ENCODE measurements at places on chromosomes 3 and 15.

GRCh38 chr3:40187945-40188344 lies 121.6 kb upstream of the EIF1B start:
- no peak for DNase-seq

DNA sequence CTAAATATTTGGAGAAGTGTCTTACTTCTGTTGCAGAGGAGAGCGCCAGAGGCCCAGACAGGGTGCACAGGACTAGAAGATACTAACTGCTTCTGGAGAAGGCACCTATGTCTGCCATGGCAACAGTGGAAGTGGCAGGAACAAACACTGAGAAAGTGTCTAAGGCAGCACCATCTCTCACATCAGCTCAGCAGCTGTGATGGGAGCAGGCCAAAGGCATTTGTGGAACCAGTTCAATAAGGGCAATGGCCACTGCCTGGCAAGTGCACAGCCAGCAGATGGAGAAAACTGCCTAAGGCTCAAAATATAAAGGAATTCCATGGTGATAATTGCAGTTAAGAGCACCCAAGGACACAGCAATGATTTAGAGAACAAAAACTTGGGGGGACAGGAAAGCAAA lies 563.0 kb upstream of the CCDC54 start:
- DNase-seq = peak; percentile 92

- DNase-seq = no peak
Measured at GRCh38 chr3:11832981-11833905, 13.4 kb downstream of the TAMM41 start.

DNA sequence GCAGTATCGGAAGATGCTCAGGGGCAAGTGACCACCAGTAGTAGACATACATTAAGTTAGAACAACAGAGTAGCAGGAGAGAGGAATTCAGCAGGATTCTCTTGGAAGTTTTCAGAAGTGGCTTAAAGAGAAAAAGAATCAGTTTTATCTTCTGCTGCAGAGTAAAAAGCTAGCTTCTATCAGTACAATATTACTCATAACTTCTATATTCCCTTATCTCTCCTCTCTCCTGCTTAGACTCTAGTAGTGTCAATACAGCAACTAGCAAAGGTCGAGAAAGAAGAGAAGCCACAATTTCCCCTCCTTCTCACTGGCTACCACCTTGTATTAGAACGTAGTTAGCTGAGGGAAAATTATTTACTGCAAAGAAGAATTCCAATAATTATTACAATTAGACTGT lies 539.7 kb downstream of the DIPK2A start:
- DNase-seq = no peak

- no peak for DNase-seq
Measured at GRCh38 chr15:49134683-49135341, 20.6 kb downstream of the COPS2 start.

DNA sequence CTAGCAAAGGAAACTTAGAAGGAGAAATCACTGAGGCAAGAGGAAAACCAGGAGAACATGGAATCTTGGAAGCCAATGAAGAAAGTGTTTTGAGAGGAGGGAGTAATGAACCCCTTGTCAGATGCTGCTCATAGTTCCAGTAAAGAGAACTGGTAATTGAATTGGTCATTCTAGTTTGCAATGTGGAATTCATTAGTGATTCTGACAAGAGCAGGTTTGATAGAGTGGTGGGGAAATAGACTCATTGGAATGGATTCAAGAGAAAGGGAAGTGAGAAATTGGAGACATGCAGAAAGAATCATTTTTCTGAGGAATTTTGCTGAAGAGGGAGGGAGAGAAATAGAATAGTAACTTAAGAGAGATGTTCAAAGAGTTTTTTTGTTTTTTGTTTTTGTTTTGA lies 21.0 kb downstream of the GLCE start:
- no peak for DNase-seq

- no peak for DNase-seq
Measured at GRCh38 chr3:49930168-49930690, 618 bp upstream of the MON1A start.

- peak; percentile 19 for DNase-seq
Measured at GRCh38 chr15:82021992-82022391, 23.8 kb downstream of the MEX3B start.

- DNase-seq = no peak
Measured at GRCh38 chr15:53836618-53837017, 77.2 kb upstream of the WDR72 start.

DNA sequence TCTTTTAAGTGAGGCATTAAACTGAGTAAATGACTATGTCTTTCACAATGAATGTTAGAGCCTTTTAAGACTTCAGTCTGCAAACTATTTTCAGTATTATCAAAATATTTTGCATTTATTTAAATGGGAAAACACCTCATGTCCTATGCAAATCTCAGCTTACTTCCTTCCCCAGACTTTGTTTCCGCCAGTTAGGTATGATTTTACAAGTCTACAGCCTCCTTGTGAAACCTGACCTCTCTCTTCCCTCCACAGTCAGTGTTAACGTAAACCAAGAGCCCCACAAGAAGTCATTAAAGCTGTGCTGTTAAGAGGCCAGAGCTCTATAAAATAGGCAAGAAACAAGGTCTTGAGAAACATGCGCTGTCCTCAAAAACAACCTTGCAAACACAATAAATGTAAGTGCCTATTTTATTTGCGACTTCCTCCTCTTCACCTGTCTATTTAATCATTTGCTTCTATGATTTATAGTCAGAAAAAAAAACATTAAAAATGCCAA lies 48.3 kb downstream of the PRTG start:
- DNase-seq = no peak

GRCh38 chr3:48273594-48274211 lies 32.8 kb downstream of the ZNF589 start:
- DNase-seq = peak; percentile 59

DNA sequence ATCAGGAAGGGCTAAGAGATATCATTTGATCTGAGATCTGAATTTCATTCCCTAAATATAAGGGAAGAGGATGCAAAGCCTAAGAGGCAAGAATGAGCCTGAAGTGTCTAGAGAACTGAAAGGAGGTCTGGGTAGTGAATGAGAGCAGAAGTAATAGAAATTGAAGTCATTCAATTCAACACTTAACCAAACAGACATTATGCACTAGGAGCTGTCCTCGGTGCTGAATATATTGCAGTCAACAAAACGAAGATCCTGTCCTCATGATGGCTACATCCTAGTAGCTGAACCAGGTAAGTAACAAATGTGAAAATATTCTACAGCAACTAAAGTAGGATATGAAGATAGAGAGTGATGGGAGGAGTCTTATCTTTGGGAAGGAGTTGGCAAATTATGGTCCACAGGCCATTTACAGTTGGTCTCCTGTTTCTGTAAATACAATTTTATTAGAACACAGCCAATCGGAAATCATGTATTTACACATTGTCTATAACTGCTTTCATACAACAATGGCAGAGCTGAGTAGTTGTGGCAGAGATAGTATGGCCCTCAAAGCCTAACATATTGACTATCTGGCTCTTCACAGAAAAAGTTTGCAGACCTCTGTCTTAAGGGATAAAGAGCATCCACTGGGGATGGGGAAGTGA lies 192.9 kb upstream of the CADPS start:
- DNase-seq = peak; percentile 48

- DNase-seq = peak; percentile 26
Measured at GRCh38 chr3:157175691-157176507, 16.0 kb upstream of the CCNL1 start.

GRCh38 chr15:57198131-57198530 lies 178.2 kb upstream of the CGNL1 start:
- no peak for DNase-seq

DNA sequence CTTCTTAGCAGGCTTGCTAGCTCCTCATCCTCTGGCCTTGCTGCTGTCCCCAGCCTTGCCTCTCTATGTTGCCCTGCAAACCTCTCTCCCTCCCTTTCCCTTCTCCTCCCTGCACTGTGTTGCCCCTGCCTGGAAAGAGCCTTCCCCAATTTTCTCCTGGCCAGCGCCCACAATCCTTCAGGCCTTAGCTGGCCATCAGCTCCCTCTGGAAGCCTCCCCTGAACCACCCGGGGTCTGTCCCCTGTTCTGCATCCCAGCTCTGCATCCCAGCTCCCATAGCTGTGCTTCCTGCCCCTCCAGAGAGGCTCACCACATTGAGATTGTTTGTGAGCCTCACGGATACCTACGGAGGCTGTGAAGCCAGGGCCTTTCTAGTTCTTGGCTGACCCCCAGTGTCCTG lies 23.7 kb downstream of the FAM3D start:
- DNase-seq = no peak

DNA sequence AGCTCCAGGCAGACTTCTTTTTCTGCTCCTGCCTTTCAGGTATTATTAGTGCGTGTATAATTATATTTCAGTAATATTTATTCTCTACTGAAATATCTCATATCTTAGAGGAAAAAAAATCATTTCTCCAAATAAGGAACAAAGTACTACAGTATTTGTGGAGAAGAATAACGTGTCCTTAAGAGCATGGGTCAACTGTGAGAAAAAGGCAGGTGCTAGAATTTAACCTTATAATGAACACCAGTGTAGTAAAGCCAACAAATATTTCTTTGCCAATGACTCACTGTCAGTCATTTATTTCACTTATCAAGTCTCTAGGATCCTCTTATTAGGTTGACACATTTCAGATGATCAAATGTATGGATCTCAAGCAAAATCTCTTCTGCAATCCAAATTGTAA lies 183.4 kb downstream of the GREM1 start:
- DNase-seq = no peak

DNA sequence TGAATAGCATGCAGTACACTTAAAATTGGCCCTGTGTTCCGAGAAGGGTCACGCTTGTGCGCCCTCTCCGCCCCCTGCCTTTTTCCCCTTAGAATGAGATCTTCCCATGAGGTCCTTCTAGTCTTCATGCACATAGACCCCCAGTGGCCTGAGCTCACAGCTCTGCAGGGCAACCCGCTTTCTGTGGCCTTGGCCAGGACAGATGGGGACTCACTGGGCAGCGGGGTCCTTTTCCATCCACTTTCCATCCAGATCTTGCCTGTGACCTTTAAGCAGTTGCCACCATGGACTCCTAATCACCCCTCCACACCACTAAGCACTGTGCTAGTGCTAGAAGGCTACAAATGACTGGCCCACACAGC lies 244.4 kb downstream of the UACA start:
- DNase-seq = no peak

DNA sequence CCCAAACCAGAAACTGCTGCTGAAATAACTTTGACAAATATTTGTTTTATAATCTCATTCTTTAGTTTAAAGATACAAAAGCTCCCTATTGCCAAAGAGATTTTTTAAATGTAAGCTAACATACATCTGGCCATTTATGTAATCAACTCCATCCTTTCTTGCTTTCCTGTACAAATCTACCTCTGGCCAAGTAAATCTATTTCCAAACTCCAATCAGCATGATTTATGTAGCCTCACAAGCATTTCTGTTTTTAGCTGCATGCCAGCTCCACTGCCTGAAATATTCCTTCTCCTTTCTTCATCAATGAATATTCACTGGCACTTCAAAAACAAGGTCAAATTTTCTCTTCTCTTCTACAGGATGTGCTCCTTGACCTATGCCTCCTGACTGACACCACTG lies 80.0 kb downstream of the SHOX2 start:
- DNase-seq = no peak

DNA sequence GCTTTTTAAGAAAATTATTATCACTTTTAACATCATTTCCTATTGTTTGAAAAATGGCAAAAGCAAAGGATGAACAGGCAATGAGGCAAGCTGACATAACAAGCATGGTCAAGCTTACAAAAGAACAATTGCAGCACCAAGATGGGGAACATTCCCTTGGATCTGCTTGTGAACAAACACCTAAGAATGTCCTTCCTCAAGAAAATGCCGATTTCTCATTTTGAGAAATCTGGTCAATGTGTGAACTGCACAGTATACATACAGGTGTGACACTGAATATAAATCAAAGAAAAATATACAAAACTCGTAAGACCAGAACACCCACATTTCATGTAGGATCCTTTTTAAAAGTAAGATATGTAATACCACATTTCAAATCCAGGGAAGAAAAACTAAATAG lies 58.9 kb downstream of the LRRFIP2 start:
- peak; percentile 16 for DNase-seq

- peak; percentile 36 for DNase-seq
Measured at GRCh38 chr3:71581457-71582035, 2.0 kb downstream of the FOXP1 start.

DNA sequence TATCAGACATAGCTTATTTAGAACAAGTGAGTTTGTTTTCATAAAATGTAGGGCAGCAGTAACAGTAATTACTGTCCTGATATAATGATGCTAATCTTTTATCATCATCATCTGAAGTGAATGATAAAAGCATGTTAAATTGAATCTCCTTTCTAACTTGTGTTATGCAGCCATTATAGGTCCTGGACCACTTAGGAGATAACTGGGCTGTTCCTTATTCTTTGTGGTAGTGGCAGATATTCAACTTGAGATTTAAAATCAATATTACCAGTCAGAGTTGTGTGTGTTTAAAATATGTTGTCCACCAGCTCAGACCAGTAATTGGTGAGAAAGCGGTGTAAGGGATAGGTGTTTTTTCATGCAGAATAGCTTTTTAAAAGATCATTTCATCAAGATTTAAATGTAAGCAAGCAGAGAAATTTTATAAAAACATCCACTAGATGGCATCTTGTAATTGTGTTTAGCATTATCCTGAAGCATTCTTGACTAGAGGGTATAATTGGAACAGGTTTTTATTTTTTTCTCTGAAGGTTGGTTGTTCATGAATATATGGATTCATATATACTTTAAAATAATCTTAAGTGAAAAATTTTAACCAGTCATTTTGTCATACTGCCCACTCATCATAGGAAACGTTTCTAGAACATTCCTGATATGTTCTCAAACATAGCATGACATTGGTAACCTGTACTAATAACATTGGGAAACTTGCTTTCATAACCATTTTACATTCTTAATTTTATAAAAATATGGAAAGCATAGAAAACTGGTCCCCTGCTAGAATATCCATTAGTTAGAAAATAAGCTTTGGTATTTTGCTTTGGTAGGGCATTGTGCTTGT lies 153.9 kb downstream of the BBX start:
- DNase-seq = peak; percentile 34

DNA sequence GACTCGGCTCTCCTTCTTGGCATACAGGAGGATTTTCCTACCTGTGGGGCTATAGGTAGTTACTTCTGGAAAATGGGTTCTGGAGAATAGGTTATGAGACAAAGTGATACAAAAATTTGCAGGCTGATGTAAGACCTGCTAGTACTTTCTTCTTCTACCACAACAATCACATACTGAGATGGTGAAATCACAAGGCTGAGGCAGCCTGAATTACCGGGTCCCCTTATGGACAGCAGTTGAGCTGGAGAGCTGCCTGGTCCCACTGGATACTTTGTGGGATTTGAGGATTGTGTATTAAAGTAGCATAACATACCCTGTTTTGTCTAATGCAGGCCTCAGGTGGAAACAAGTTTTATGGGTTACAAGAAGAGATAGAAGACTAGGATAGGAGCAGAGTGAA lies 86.5 kb upstream of the FAM98B start:
- DNase-seq = no peak

- no peak for DNase-seq
Measured at GRCh38 chr15:45221967-45222366, 30.1 kb upstream of the SLC28A2 start.

All from RPMI7951 (cell line).